ENCODE measurements at places on chromosomes 4 and X.

DNA sequence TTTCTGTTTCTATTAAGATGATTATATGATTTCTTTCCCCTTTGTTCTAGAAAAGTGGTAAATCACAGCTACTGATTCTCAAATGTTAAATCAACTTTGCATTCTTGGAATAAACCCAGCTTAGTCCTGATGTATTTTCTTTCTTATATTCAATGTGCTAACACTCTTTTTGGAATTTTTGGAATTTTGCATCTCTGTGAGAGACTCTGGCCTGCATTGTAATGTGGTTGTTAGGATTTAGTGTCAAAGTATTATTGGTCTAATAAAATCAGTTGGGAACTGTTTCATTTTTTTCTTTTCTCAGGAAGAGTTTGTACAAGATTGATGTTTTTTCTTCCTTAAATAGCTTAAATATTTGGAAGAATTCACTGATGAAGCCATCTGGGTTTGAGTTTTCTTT lies 109.6 kb downstream of the KIT start:
- DNase-seq: no peak

- DNase-seq: no peak
These were observed 58.4 kb upstream of the COX18 start for GRCh38 chr4:73127839-73128453.

DNA sequence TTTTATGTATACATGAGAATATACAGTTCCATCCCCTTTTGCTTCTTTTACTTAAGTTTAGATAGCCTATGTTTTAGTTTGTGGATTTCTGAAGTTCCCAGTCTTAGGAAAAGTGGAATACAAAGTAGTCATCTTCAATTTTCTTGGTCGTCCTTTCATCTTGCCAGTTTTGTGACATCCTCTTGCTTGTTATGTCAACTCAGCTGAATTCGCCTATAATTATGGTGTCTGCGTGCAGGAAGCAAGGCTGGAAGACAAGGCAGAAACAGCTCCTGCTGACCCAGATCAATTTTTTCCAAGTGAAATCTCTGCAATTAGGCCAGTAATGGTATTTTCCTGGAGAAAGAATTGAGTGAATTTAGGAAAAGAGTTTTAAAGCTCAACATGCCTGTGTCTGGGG lies 28.1 kb upstream of the NYX start:
- DNase-seq: no peak

- peak; percentile 18 for DNase-seq
These were observed 325.6 kb downstream of the ARHGAP10 start for GRCh38 chr4:148057516-148057915.

- no peak for DNase-seq
These were observed 34.0 kb upstream of the MAGEB2 start for GRCh38 chrX:30181353-30181752.

- no peak for DNase-seq
These were observed 407.6 kb upstream of the NDST3 start for GRCh38 chr4:117626664-117627063.

- DNase-seq: no peak
These were observed 283.6 kb downstream of the RPA4 start for GRCh38 chrX:97167333-97167732.

- DNase-seq: no peak
These were observed 343.7 kb downstream of the PDHA2 start for GRCh38 chr4:96183611-96184010.

GRCh38 chrX:118679290-118679689 lies 48.1 kb upstream of the IL13RA1 start:
- no peak for DNase-seq

GRCh38 chr4:65416891-65417290 lies 253.4 kb downstream of the EPHA5 start:
- DNase-seq: no peak

GRCh38 chrX:72479324-72480274 lies 93.0 kb downstream of the HDAC8 start:
- DNase-seq: no peak

GRCh38 chr4:48015216-48015615 lies 1.3 kb downstream of the CNGA1 start:
- no peak for DNase-seq

- no peak for DNase-seq
These were observed 3.4 kb downstream of the TEX13B start for GRCh38 chrX:107978707-107979307.

GRCh38 chrX:122625821-122626220 lies 558.3 kb upstream of the GRIA3 start:
- DNase-seq: no peak

DNA sequence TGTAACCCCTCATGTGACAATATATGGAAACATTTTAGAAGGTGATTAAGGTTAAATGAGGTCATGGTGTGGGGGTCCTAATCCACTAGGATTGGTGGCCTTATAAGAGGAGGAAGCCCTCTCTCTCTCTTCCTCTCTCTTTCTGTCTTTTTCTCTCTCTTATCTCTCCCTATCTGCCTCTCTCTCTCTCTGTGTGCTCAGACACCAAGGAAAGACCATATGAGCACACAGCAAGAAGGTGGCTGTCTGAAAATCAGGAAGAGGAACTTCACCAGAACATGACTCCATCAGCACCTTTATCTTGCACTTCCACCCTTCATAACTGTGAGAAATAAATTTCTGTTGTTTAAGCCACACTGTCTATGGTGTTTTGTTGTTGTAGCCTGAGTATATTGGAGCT lies 1472.2 kb downstream of the PCDH7 start:
- DNase-seq: no peak

DNA sequence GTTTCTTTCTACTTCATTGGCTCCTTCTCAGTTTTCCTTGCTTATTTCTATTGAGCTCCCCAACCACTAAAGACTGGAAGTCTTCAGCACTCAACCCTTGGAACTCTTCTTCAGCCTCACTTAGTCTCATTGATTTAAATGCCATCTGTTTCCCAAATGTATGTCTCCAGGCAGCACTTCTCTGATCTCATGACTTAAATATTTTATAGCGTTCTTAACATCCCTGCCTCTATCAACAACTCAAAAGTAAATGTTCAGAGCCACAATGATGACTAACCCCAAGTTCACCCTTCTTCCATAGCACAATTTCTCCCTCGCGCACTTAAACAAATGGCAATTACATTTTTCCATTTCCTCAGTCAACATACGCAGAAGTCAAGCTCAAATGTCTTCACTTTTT lies 1393.3 kb downstream of the ARAP2 start:
- DNase-seq: no peak

DNA sequence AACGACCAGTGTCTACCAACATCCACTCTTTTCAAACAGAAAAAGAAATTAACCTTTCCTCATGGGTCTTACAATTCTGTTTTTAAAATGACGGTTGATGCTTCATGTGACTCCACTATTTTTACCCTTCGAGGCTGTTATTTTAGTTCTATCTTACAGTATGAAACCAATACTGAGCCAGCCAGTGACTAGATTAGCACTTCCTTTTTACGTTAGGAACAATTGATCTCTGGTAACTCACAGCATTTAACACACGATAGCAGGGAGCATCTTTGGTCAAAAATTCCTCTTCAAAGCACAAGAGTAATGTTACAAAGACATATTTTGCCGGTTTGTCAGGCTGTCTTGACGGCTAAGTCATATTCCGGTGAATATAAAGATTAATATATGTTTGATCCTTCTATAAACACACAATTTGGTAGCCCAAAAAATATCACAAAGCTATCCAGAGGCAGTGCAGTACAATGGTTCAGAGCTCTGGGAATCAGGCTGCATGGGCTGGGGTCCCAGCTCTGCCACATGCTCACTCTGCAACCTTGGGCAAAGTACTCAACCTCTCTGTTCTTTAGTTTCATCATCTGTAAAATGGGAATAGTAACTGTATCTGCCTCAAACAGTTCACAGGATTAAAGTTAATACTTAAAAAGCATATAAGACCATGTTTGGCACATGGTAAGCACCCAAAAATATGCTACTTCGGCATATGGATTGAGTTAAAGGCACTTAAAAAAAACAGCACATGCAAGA lies 62.9 kb upstream of the TXK start:
- no peak for DNase-seq

DNA sequence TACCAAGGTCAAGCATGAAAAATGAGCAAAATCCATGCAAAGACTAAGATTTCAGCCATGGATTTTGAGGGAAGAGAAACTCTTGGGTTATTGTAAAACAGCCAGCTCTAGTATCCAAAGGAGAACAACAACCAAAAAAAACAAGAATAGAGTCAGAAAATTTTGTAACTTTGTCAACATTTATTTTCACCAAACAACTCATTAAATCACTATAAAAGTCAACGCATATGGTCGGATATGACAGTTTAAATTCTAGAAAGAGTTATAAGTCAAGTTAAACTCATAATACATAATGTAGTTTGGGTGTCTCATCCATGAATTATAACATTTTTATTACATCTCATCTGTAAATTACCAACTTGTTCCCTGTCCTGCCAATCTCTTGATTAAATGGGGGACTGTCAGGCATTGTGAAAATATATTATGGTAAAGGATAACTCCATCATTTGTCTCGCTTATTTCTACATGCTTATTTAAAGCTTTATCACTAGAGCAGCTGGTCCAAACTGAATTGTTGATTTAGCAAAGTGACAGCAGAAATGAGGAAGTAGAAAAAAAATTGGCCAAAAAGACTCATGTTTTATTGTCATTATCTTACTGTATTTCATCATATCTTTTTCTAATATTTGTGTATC lies 224.8 kb upstream of the NOCT start:
- no peak for DNase-seq

DNA sequence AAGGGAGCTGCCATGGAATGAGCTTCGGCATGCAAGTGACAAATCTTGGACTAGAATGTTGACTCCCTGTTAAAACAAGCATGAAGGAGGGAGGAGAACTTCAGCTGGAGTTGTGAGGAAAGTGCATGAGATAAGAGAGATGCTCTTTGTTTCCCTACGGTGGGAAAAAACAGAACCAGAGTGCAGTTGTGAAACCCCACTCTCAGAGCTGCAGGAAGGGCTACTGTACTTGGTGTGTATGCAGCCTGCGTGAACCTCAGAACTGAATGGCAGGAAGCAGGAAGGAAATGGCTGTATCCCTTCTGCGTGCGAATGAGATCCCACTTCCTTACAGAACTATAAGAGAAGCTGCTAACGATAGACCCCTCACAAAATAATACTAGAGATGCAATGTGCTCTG lies 57.2 kb downstream of the EGF start:
- DNase-seq: no peak

GRCh38 chrX:12891171-12891570 lies 15.2 kb upstream of the TLR8 start:
- no peak for DNase-seq

DNA sequence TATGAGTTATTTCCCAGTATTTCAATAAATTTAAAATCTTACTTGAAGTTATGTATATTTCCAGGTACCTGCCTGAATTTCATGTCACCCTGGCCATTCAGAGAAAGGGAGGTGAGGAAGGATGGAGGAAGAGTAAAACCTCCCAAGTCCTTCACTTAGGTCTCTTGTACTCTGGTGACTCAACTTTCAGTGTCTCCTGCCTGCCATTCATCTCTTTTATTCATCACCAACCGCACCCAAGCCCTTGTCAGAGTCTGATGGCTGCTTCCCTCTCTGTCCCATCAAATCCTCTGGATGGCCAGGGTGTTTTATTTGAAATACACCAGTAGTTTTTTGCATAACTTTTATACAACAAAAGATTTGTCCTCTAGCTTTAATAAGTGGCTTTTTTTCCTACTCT lies 17.8 kb downstream of the TMPRSS11E start:
- DNase-seq: no peak

GRCh38 chrX:130393451-130394074 lies 8.1 kb upstream of the GPR119 start:
- no peak for DNase-seq

GRCh38 chr4:4670869-4671268 lies 129.0 kb upstream of the STX18 start:
- no peak for DNase-seq

DNA sequence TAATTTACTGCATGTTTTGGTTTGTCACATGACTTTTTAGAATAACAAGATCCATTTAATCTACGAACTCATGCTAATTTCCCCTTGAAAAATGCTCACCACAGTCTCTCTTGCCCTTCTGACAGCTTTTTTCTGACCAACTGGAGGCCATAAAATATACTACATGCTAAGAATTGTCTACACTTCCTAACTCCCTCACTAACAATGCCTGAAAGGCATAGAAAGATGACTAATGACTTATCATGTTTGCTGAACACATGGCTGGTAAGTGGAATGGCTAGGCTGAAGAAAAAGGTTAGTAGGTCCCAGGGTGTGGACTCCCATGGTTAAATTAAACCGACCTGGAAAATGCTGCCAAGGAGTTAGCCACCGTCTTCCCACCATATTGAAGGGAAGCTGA lies 309.9 kb downstream of the SPOCK3 start:
- no peak for DNase-seq

GRCh38 chr4:53960843-53961242 lies 103.6 kb downstream of the CHIC2 start:
- DNase-seq: no peak

GRCh38 chr4:151100531-151100930 lies 1.1 kb downstream of the RPS3A start:
- no peak for DNase-seq

- DNase-seq: no peak
These were observed 581 bp downstream of the UBE2K start for GRCh38 chr4:39698424-39699009.

DNA sequence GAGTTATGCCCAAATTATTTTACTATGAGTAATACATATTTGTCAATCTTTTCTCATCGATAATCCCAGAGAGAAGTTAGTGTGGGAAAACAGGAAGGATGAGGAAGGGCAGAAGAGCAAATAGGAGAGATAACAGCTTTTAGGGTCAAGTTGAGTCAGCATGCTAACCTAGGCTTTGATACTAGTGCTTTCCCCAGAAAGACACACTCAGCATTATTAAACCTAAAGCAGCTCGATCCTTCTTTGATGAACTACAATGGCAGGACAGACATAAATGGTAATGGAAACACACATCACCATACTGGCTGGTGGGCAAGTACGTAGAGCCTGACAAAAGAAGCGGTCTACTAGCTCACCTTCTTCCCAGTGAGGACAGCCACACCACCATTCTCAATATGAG lies 20.5 kb downstream of the AIFM1 start:
- DNase-seq: no peak

DNA sequence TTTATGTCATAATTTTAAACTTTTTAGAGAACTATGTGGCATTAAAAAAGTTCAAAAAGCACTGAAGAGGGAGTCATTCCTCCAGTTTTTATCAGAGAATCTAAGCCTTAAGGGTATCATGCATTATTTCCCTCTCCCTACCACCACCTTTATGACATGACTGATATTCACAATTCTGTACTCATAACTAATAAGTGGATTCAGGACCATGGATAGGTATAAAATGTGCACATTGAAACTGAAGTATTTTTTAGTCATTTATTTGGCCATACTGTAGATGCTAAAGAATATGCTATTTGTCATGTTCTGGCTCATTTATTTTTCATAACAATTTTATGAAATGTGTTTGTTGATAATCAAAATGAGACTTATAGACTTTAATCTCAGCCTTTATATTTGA lies 897.5 kb upstream of the AGA start:
- DNase-seq: no peak

- DNase-seq: no peak
These were observed 59.1 kb upstream of the RXFP1 start for GRCh38 chr4:158462611-158463010.

- DNase-seq: no peak
These were observed 76.7 kb upstream of the TMEM150C start for GRCh38 chr4:82638479-82638878.

- no peak for DNase-seq
These were observed 47.7 kb downstream of the HMGB3 start for GRCh38 chrX:151030845-151031244.

GRCh38 chr4:118683513-118683912 lies 1.7 kb upstream of the METTL14 start:
- no peak for DNase-seq
